Esophagus mucosa (tissue), 1 donor: ENCODE measurements at places on chromosomes 7 and 10.

DNA sequence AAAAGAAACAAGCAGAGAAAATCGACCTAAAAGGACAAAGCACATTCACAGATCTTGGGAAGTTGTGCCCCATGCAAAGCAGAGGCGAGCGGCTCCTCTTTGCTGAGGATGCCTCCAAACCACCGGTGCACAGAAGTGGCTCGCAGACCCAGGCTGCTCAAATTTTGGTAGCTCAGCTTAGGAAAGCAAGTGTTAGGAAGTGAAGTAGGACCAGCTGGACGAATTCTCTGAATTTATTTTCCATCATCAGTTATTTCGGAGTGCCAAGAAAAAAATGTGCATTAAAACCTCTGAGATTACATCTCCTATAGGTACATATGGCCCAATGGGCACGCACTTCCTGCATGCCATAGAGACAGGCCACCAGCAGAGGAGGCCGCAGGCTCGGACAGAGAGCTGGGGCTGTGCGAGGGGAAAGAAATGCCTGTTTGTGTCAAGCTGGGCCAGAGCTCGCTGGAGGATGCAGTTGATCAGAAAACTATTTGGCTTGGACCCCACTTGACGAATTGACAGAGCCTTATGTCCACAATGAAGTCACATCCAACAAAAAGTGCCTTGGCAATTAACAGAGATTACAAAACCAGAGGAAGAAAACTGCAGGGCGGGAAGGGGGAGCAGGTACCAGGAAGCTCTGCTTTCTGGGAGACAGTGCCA is 122.3 kb upstream of the LYZL2 start:
- ATAC-seq: peak; percentile 82

GRCh38 chr7:100568896-100569844 is 4.5 kb downstream of the SAP25 start:
- peak; percentile 33 for ATAC-seq

DNA sequence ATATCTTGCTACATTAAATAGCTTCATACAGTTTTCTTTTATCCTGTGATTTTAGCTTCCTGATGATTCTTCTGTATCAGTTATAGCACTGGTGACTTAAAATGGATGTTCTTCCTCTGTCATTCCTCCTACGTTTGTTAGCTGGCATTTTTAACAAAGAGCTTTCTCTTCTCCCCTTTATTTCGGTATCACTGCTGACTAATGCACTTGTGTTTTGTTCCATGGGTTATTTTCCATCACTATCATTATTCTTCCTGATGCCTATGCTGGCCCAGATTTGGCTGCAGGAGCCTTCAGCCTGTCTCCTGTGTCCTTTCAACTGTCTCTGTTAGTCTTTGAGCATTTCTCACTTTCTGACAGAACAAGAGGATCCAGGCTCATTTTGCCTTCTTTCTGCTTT is 13.1 kb downstream of the BMS1 start:
- no peak for ATAC-seq

DNA sequence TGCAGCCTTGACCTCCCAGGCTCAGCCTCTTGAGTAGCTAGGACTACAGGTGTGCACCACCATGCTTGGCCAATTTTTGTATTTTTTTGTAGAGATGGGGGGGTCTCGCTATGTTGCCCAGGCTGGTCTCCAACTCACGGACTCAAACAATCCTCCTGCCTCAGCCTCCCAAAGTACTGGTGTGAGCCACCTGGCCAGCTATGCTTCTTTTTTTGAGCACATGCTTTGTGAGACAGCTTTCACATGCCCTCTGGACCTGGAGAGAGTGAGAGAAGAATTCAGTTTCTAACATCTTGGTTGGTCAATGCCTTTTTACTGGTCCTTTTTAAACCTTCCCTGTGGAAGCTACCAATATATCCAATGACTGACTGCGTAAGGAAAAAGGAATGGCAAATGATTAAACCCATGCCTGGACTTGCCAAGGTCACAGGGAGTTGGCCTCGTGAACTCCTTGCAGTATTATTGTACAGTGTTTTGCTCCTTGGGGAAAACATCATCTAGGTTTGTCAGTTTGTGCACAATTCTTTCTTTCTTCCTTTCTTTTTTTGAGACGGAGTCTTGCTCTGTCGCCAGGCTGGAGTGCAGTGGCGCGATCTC is 6.2 kb upstream of the FOXK1 start:
- no peak for ATAC-seq
